NCI-H2081 (cell line): ENCODE measurements at places on chromosomes 1 and 21.

DNA sequence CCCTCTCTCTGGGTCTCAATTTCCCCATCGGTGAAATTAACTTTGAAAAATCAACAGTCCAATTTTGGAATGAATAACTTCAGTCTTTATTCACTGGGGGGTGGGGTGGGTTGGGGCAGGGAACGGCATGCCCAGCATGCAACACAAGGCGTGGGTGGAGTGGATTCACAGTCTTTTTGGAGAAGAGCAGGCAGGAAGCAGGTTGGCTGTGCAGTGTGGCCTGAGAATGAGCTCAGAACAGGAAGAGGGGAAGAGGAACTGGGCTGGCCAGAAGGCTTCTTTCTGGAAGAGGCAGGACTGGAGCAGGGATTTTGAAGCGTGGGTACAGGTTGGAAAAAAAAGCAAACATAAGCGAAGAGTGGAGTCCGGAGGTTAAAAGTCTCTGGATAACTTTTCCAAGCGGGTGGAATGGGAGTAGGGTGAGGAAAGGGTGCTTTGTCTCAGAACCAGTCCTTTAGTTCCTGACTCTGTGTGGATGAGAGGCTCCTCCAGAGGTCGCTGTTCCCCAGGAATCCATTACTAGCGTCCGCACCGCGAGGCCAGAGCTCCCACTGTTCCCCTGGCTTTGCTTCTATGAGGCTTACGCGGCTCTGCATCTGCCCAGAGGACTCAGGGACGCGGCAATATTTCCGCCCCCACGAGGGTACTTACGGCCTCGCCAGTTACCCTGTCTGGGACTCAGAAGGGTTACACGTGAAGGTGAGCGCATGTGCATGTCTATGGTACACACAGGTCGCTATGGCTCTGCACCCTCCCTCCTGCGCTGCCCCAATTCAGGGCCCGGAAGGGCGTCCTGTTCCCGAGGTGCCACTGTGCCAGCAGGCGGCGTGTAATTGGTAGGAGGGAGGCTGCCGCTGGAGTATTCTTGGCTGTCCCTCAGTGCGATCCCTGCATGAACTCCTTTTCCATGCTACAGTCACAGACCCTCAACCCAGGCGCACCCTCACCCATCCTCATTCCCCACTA, 5.5 kb upstream of the FOXD2 start:
- DNase-seq: no peak

DNA sequence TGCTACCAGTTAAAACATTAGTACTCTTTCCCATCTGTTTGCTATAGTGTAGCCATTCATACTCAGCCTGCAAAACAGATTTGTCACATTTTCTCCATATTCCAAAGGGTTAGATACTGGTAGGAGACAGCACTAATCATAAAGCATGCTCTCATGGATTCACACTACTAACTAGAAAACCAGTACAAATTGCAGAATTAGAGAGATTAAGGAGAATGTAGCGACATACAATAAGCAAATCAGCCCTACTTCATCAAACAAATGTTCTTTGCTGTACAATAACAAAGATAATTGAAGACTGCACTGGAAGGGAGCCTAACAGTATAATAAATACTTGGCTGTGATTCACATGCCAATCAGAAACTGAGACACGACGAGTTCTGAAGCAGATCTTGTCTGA, 368.0 kb upstream of the PRMT6 start:
- DNase-seq: no peak

- peak; percentile 67 for DNase-seq
Observed at GRCh38 chr1:119829625-119830024, 18.4 kb upstream of the REG4 start.

DNA sequence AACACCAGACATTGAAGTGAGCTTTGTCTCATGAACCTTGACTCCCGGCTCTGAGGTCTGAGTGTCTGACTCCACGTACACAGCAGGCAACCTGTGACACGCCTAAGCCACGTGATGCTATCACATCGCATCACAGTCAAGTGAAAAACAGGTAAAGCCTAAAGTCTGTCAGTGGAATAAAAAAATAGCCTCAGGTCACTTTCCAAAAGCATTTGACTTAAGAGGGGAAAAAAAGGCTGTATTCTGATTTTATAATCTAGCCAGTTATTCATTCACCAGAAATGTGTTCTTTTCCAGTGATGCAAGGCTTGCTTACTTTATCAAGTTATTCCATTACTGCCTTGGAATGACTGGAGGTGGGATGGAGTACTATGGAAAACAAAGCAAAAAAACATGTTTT, 163.2 kb upstream of the HMCN1 start:
- DNase-seq: no peak

GRCh38 chr1:184597650-184598357, 156.9 kb downstream of the EDEM3 start:
- no peak for DNase-seq

DNA sequence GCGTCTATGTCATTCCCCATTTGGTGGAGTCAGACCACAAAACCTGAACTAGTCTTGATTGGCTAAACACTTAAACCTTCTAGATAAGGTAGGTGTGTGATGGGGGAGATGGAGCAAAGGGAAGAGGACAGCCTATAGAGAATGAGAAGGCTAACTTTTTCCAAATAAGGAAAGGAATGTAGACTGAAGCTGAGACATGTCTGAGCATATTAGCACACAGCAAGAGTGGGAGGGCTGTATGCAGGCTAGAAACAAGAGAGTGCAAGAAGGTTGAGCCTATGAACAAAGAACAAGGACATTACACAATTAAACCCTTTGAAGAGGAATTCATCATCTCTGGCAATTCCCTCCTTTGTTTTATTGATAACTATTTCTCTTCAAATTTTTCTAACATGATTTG, 89.2 kb upstream of the OLFM3 start:
- no peak for DNase-seq

DNA sequence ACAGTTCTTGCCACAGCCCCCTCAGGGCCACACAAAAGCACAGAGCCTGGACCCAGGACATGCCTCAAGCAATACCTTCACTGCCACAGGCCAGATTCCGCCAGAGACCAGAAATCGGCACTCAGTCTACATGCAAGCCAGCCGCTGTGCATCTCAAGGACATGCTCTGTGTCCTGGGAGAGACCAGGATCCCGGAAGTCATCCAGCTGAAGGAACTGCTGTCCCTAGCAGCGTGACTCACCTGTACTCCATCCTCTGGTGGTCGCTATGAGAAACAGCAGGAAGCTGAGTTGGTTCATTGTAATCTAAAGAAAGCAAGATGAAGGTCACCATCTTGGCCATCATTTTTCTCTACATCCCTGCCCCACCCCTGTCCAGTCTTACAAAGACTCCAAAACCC, 401 bp downstream of the ITLN1 start:
- DNase-seq: no peak

- DNase-seq: peak; percentile 68
Observed at GRCh38 chr1:32539584-32540571, 651 bp downstream of the ZBTB8A start.

DNA sequence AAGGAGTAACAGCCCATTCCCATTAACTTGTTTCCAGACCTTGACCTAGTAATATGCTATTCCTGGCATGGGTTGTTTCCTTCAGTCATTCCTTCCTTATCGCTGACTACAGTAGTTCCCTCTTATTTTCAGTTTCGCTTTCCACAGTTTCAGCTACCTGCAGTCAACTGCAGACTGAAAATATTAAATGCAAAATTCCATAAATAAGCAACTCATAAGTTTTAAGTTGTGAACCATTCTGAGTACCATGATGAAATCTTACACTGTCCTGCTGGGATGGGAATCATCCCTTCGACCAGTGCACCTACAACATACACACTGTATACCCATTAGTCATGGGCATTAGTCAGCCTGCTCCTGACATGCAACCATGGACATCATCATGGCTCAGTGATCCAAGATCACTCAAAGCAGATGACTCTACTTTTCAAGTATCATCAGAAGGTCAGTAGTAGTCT, 66.7 kb downstream of the CCDC30 start:
- no peak for DNase-seq

DNA sequence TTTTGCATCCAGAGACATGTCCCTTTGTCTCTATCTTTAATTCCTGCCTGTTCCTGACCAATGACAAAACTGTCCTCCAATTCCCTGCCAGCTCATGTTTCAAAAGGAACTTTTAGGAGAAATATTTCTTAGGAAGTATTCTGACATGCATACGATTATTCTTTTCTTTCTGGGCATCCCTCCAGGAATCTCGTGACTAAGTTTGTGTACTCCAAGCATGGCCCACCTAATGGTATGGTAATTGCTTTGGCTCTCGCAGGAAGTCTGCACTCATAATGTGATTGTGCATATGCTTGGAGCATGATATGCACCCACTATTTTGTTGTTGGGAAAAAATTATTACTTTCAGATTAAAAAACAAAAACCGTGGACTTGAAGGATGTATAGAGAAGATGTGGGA, 256.4 kb downstream of the PRDM2 start:
- DNase-seq: no peak

DNA sequence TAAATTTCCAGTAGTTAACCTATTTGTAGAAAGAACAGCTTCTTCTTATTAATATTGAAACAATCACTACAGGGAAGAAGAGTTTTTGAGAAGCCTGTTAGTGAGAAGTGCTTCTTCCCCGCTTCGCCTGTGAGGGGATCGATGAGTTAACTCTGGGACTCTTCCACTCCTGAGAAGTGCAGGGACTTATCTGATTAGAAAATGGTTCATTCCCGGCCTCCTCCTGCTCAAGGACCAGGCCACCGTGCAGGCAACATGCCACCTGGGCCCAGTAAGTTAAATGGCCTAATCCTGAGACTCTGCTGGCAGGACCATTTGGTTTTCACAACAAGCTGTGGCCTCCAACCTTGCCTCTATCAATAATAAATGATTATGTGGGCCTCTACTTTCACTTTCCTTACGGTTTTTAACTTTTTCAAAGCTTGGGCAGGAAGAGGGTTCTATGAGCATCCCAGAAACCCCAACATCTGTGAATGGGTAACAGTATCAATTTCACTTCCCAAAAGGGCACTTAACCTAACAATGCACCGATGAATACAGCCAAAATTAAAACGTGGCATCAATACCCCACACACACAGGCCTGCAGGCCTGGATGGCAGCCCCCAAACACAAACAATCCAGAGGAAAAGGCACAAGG, 33.1 kb downstream of the SIPA1L2 start:
- DNase-seq: no peak

GRCh38 chr1:110708974-110709440, 34.3 kb upstream of the KCNA3 start:
- no peak for DNase-seq

- DNase-seq: no peak
Observed at GRCh38 chr21:17780539-17780938, 38.6 kb downstream of the C21orf91 start.

DNA sequence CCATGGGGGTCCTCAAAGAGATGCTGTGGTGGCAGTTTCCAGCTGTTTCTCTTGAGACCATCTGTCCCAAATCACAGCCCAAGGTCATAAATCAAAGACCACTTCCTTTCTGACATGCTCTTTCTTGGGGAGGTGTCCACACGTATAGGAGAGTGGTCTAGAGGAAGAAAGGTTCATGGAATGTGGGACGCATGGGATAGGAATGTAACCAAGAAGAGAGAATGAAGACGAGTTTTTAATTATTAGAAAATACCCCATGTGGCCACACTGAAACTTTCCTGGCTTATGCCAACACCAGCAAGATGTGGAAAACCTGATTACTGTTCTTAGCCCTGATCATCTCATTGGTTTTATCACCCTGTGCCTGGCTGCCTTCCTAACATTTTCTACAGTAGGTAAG, 124.2 kb upstream of the IFFO2 start:
- no peak for DNase-seq

GRCh38 chr1:154611150-154611862, 3.3 kb upstream of the ADAR start:
- no peak for DNase-seq

- no peak for DNase-seq
Observed at GRCh38 chr1:199710974-199711373, 316.5 kb upstream of the NR5A2 start.
